ENCODE measurements at places on chromosomes 2 and 18.

DNA sequence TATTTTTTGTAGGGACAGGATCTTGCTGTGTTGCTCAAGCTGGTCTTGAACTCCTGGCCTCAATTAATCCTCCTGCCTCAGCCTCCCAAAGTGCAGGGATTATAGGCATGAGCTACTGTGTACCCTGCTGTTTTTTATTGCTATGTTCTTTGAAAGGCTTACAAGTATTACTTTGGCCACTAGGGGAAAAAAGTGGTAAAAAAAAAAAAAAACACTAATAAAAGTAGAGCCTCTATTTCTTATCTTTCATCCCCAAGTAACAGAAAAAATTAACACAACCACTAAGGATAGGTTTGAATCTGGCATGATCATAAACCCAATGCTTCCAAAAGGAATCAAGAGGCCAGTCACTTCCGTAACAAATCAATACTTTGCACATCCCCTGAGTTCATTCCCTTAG, 11.6 kb downstream of the NOL10 start:
- no peak for DNase-seq

DNA sequence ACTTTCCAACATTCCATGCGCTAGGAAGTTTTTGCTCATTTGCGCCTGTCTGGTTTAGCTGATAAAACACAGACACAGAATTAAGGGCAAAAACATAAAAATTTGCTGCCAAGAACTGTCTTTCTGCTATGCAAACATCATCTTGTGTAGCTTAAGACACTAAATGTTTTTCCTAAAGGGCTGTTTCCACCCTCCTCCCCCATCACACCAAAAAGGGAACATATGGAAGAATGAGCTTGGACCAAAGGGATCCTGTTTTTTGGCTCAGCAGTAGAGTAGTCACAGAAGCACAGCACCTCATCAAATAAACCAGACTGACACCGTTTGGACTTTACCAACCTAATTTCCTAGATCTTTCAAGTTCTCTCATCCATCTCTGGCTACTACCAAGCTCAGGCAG, 210.1 kb downstream of the ZNF521 start:
- no peak for DNase-seq

GRCh38 chr2:163621445-163622004, 114.3 kb downstream of the FIGN start:
- DNase-seq = no peak

- no peak for DNase-seq
These were observed 12.5 kb upstream of the ARMC9 start for GRCh38 chr2:231185886-231186285.

GRCh38 chr18:73780218-73780617, 367.4 kb downstream of the FBXO15 start:
- DNase-seq = no peak

- DNase-seq = no peak
These were observed 271 bp upstream of the RBM43 start for GRCh38 chr2:151261977-151262291.

DNA sequence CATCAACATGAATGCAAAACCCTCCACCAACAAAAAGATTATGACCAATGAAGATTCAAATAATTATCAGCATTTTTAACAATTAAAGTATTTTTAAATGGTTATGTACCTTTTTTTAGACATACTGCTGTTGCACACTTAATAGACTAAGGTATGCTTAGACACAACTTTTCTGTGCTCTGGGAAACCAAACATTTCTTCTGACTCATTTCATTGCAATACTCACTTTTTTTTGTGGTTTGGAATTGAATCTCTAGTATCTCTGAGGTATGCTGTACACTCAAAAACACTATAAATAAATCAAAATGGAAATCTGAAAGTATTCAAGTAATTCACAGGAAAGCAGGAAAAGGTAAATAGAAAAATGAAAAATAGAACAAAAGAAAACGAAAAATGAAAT, 247.9 kb upstream of the POU3F3 start:
- no peak for DNase-seq

- no peak for DNase-seq
These were observed 67.0 kb upstream of the TNFRSF11A start for GRCh38 chr18:62258093-62258492.

DNA sequence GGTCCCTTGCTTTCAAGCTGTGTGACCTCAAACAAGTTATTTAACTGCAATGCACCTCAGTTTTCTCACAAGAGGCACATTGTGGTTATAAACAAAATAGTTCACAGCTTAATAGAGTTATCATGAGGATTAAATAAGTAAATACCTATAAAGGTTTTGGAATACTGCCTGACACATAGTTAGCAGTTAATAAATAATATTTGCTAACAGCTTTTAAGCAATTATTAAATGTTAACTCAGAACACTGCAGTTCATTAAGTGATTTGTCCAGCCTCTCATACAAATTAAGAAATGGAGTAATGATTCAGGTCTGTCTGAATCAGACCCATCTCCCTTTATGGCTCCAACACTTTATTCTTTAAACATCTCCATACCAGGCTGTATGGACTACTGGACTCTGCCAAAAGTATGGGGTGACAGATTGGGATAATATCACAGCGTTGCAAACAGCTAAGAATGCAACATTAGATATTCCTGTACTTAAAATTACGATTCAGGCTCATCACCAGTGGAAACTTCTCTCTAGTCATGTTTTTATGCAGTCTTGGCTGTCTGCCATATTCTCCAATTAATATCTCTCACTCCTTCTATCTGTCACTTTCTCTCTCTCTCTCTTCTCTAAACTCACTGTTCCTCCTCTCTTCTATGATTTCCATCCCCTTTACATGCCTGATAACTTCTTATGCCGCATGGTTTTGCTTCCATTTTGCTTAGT, 370.6 kb upstream of the UBE2E3 start:
- no peak for DNase-seq

GRCh38 chr2:38191516-38191915, 115.6 kb upstream of the CYP1B1 start:
- DNase-seq = no peak

DNA sequence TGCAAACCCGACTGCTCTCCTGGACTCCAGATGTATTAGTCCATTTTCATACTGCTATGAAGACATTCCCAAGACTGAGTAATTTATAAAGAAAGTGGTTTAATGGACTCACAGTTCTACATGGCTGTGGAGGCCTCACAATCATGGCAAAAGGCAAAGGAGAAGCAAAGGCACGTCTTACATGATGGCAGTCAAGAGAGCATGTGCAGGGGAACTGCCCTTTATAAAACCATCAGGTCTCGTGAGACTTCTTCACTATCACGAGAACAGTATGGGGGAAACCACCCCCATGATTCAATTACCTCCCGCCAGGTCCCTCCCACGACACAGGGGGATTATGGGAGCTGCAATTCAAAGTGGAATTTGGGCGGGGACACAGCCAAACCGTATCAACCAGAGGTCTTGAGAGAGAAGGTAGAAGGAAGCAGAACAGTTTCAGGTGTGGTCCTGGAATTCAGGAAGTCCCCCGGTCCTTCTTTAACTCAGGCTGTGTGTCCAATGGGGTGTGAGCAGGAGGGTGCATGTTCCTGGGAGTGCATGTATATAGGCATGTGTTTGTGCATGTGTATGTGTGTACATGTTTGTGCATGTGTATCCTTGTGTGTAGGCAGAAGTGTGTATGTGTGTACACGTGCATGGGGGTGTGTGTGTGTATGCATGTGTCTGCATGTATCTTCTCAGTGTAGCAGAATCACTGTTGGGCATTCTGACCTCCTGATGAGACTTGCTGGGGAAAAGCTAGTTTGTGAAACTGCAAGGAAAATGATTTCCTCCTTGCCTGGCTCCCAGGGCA, 46.2 kb downstream of the GREB1 start:
- no peak for DNase-seq

DNA sequence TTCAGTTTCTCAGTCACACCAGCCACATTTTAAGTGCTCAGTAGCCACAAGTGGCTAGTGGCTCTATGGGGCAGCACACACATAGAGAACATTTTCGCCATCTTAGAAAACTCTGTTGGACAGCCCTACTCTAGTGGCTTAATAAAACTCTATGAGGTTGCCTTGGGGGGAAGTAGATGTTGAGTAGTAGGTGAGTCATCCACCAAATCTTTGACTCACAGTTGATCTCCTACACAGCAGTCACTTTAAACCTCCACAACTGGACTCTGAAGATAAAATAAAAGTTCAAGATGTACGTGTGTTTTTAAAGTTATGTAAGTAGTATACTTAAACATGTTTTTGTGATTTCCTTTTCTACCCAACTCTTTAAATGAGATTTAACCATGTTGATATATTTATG, 379.0 kb downstream of the SETBP1 start:
- peak; percentile 9 for DNase-seq

DNA sequence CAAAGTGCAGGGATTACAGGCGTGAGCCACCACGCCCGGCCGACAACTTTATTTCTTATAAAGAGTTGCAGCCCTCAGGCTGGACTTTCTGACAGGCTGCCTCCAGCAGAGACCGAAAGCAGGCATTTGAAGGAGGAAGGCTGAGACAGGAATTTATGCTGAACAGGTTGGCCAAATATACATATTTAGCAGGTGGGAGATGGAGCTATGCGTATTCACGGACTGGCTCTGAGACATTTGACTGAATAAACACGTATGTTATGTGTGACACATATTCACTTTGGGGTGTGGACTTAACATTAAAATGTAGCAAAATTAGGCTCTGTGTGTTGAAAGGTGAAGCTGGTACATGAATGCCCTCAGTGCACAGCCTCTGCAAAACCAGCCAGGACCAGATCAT, 65.9 kb downstream of the SNTG2 start:
- DNase-seq = no peak

DNA sequence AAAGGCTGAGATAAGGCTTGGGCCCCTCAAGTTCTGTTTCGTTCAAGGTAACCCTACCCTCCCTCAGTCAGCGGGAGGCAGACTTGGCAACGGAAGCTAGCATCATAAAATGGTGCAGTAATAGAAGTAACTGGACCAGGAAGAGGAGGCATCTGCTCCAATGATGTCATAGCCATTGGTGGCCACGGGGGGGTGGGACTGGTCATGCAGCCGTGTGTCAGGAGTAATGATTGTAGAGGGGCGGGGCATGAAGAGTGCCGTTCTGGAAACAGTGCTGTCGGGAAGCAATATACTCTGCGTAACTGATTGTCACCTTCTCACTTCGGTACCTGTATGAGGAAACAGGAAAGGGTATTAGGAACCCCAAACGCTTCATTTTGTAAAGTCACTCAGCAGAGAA, 6.9 kb upstream of the POLR2D start:
- DNase-seq = no peak

DNA sequence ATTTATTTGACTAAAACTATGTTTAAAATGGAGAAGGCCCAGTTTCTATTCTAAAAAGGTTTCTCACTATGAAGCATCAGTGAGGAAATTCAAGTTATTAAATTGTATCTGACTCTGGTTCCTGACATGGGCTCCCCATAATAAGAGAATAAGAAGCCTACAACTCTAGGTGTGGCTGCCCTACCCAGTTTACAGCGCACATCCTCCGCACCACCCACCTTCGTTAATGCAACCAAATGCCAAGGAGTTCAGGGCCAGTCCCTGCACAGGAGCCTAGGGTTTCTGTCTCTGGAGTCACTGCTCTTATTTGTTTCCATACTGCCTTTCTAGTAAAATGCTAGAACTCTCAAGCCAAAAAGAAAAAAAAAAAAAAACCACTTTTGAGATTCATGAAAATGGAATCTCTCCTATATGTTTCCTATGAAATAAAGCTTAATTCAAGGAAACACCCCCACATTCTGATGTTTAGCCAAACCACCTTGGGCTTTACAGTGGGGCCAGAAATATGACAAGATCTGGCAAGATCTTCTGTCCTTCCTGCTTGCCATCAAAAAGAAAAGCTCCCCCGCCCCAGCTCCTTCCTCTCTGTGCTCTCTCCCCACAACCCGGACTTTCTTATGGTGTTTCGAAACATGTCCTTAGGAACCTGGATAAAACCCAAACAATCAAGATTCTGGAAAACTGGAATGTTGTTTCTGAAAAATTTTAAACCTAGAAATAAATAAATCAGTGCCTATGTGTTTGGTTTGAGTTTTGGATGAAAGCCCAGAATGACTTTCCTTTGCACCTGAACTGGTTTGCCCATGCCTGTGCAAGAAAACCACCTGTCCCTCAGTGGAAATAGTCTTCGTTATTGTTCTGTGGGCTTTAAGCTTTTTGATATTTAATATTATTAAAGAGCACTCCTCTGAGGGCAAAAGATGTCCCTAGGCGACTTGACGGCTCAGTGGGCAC, 136.7 kb downstream of the SP3 start:
- no peak for DNase-seq

DNA sequence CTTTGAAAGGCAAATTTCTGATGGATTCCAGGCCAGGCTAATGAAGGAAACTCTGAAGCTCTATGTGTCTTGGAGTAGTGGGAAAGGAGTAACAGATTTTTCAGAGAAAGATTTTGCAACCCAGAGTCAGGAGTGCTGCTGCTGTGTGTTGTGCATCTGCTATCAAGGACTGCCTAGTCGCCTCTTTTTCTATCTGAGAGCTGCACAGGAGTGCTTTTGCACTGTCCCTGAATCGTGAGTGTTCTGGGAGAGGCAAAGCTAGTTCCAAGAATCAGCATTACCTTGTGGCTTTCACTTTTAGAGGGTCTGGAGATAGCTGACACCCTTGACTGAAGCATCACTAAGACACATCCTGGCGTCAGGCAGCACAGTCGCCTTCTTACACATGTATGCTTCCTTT, 336.4 kb downstream of the PARD3B start:
- DNase-seq = peak; percentile 59

DNA sequence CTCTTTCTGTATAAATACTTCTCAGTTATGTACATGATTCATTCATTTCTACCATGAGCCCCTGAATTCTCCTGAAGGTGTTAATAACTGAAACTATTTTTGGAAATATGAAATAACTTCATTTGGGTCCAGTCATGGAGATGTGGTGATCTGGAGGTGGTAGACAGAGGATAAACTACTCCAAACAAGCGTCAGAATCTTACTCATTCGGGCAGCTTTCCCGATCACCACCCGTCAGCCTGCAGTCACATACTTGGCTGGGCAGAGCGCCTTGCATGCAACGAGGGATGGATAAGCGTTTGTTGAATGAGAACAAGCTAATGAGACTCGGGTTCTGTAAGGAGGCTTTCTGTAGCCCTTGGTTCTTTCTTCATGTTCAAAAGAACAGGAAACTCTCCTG, 222.7 kb downstream of the CD226 start:
- no peak for DNase-seq

GRCh38 chr18:42617221-42617620, 498.3 kb downstream of the RIT2 start:
- no peak for DNase-seq

Measured in activated CD4-positive, alpha-beta T cell treated with anti-CD3 and anti-CD28 coated beads, Interleukin-10, Interleukin-2, amounts not matched to agents 100 ng/mL and 50 ng/mL, durations not matched to agents 16 hours and 8 hours (primary cell).